ENCODE measurements at places on chromosomes 6 and 20. TPM values are rescaled to one million over a fixed set of nuclear protein-coding genes. Genes with fewer than 3 reads are reported as not detected.

The TRIM31 gene
- 4.0 TPM for total RNA-seq

DNA sequence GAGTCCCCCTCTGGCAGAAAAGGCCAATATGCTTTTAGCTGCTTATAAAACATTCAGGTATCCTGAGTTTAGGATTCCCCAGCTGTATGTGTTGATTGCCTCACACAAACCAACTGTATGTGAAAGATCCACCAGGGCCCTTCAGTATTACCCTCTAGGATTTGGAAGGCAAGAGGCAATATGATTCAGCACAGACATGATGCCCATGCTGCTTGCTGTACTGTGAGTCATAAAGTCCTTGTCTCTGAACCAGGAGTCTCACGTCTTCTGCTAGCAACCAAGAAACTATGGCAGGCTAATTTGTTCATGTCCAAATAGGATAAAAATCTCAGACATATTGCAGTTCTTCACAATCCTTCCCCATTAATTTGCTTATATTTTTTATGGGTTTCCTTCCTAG lies 789.2 kb upstream of the SLC35B3 start:
- DNase-seq = no peak

GRCh38 chr6:137879885-137880745 lies 13.1 kb downstream of the TNFAIP3 start:
- no peak for DNase-seq

DNA sequence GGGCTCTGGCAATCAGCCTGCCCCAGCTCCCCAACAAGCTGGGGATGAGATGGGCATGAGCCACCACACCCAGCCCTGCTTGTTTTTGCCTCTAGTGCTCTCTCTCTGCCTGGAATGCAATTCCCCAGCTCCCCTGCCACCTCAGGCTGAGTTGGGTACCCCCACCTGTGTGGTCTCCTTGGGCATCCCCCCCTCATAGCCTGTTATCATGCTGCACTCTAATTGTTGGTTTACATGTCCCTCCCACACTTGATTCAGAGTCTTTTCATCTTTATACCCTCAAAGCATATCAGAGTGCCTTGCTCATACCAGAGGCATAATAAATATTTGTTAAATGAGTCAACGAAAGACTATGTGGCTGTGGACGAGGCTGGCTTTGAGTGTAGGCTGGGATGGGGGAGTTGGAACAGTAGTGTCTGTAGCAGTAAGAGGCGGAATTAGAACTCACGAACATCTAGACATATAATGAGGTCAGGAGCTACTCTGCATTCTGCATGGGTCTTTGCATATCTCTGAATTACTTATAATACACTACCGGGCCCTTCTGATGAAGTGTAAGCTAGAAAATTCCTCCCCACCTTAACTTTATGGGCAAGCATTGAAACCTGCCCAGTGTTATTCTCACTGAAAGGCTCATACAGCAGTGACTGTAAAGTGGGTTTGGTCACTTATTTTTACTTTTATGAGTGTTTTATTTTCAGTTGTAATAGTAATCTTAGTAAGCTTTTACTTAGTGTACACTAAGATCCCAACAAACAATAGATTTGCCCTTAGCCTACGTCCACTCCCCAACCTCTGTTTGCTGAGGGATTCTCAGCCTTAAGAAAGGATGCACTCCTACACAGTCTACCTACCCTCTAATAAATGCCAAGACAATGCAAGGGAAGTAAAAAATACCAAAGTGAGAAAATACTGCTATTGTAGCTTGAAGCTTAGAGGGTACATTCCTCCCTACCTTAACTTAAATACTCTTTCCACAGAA lies 58.7 kb downstream of the EDN1 start:
- no peak for DNase-seq

The LAMA5 gene
- total RNA-seq = 121 TPM

DNA sequence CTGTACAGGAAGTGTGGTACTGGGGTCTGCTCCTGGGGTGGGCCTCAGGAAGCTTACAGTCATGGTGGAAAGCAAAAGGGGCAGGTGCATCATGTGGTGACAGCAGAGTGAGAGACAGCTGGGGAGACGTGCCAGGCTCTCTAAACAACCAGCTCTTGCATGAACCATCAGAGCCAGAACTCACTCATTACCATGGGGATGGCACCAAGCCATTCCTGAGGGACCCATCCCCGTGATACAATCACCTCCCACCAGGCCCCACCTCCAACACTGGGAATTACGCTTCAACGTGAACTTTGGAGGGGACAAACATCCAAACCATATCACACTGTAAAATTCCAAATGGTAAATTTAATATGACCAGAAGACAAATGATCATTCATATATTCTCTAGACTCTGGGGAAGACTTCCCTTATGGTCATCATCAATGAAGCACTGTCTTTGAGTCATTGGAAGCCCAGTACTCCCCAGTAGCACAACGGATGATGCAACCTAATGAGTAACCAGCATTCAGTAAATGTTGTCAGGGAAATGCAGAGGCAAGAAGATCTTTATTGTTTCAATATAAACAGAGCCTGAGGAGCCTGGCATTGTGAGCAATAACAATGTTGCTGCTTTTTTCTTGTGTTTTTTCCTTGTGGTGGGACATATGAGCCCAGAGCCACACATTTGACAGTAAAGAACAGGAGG lies 48.2 kb upstream of the RALY start:
- no peak for DNase-seq

The LAMA2 gene
- 56.0 TPM for total RNA-seq

- DNase-seq = no peak
Measured at GRCh38 chr6:83313882-83314281, 117.0 kb downstream of the ME1 start.

DNA sequence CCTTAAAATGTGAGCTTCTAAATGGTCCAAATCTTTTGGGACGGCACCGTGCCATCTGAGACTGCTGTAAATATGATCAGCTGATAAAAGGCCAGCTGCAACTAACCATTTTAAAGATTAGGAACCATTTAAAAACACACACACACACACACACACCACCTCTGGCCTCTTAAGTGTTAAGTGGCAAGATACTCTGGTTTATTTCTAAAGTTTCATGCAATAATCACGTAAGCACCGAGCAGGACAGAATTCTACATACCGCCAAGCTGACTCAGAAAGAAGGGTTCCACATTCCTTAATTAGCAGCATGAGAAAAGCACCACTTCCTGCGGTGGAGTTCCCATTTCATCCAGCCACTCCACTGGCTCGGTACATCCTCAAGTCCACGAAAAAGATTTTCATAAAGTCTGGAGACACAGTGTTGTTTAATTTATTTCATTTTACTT lies 17.8 kb upstream of the ZNF217 start:
- DNase-seq = peak; percentile 26

DNA sequence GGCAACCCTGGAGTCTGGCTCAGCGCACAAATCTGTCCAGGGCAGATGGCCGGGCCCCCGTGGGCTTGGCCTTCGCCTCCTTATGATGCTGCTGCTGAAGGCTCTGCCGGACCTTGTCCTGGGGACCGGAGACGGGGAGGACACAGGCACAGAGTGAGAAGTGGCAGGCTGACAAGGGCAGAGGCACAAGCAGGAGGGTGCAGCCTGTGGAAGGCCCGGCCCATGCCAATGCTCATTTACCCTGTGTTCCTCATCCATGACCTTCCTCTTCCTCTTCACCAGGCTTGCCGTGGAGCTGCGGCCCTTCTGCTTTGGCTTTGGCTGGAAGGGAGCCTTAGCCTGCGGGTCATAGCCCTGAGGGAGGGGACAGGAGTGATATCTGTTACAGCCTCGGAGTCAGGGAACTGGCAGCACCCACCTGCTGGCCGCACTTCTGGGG lies 2.4 kb downstream of the B3GALT4 start:
- DNase-seq = no peak

The VIP gene
- total RNA-seq = 1.1 TPM

DNA sequence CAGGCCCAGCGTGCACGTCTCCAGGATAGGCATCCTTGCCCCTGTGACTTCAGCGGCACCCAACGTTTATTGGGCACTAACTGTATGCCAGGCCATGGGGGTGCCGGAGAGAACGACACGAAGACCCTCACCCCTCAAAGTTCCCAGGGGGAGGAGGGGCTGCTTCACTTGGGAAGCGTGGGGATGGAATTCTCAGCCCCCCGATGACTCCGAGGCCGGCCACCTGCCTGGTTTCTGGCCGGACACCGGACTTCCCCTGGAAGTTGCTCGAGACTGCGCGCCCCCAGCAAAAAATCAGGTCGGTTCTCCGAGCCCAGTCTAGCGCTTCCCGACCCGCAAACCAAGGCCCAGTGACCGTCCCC lies 275 bp upstream of the MAVS start:
- DNase-seq = no peak
